CD4-positive, CD25-positive, alpha-beta regulatory T cell (primary cell): ENCODE measurements at places on chromosomes 3 and 15. TPM values are rescaled to one million over a fixed set of nuclear protein-coding genes. Genes with fewer than 3 reads are reported as not detected.

The P2RY1 gene
- 0.57 TPM for total RNA-seq

The CFAP100 gene
- not detected for total RNA-seq

The LRRC58 gene
- total RNA-seq, result 15.8 TPM

The SAMD7 gene
- not detected for total RNA-seq

The LRRC49 gene
- total RNA-seq, result not detected

DNA sequence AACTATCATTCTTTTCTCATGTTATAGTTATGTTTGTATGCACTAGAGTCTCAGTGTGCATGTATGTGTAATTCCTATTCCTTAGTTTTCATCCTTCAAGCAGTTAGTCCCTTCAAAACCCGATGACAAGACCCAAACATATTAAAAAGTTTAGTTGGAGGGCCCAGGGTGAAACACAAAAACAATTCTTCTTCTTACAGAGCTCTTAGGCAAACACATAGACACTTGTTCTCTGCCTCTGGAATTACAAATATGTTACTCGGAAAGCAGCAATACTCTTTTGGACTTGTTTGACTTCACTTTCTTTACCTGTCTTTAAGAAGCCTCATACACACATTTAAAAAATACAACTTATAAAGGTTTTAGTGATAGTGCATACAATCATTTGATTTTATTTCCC, 763 bp upstream of the CNTN6 start:
- H3K4me1 ChIP-seq, result no peaks in the 10 kb centered on the region
- H3K27ac ChIP-seq, result no peak overlapping the region
- H3K27me3 ChIP-seq, result no peaks in the 10 kb centered on the region
- no peak overlapping the region for H3K4me3 ChIP-seq
- no peak for DNase-seq

DNA sequence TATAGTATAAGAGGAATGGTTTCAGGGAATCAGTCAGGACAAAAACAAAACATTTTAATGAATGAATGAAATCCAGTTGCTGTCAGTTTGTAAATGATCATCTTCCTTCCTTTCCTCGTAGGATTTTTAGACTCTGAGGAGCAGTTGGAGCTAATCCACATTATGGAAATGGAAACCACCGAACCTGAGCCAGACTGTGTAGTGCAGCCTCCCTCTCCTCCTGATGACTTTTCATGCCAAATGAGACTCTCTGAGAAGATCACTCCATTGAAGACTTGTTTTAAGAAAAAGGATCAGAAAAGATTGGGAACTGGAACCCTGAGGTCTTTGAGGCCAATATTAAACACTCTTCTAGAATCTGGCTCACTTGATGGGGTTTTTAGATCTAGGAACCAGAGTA, 3.1 kb downstream of the TIPARP start:
- H3K4me3 ChIP-seq, result peak overlapping the region; percentile 96
- no peak overlapping the region for H3K27ac ChIP-seq
- peaks cover 67% of the 10 kb centered on the region for H3K4me1 ChIP-seq

DNA sequence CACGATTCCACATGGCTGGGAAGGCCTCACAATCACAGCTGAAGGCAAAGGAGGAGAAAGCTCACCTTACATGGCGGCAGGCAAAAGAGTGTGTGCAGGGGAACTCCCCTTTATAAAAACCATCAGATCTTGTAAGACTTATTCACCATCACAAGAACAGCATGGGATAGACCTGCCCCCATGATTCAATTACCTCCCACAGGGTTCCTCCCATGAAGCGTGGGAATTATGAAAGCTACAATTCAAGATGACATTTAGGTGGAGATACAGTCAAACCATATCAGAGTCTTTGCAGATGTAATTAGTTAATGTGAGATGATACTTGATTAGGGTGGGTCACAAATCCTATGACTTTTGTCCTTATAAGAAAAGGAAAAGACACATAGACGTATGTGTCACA, 688.9 kb downstream of the GBE1 start:
- no peak overlapping the region for H3K27ac ChIP-seq
- H3K36me3 ChIP-seq, result no peaks in the 10 kb centered on the region
- no peak for DNase-seq

DNA sequence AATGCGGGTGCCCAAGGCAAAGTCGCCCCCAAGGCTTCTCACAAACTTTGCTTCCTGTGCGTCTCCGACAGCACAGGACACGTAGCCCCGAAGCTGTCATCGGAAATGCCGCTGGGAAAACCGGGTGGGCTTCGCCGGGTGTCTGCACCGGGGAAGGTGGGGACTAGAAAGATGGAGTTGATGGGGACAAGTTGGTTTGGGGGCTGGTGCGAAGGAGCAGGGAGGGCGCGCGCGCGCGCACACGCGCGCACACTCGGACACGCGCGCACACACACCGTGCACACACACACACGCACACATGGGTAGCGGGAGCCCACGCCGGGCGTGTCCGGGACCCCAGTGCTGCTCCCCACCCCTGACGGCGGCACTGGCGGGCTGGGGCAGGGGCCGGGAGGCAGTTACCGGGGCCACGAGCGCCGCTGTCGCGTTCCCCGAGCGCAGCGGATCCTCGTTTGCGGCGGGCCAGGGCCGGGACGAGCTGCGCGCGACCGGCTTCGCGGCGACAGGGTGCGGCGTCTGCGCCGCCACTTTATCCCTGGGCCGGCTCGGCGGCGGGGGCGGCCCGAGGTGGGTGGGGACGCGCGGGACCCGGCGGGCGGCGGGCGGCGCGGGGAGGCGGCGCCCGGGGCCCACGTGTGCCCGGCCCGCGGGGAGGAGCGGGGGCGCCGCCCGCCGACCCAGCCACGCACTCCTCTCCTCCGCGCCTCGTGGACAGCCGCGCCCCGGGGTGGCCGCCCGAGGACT, 539 bp upstream of the MGLL start:
- H3K27ac ChIP-seq, result no peak overlapping the region
- H3K36me3 ChIP-seq, result no peaks in the 10 kb centered on the region
- peak; percentile 10 for DNase-seq
- peaks cover 5% of the 10 kb centered on the region for H3K4me1 ChIP-seq
- peaks cover 27% of the 10 kb centered on the region for H3K27me3 ChIP-seq

GRCh38 chr15:101048176-101048575, 129.0 kb downstream of the LRRK1 start:
- H3K27ac ChIP-seq, result no peak overlapping the region
- no peak overlapping the region for H3K4me3 ChIP-seq
- H3K4me1 ChIP-seq, result no peaks in the 10 kb centered on the region
- DNase-seq, result no peak
- H3K27me3 ChIP-seq, result no peaks in the 10 kb centered on the region
- no peaks in the 10 kb centered on the region for H3K36me3 ChIP-seq

DNA sequence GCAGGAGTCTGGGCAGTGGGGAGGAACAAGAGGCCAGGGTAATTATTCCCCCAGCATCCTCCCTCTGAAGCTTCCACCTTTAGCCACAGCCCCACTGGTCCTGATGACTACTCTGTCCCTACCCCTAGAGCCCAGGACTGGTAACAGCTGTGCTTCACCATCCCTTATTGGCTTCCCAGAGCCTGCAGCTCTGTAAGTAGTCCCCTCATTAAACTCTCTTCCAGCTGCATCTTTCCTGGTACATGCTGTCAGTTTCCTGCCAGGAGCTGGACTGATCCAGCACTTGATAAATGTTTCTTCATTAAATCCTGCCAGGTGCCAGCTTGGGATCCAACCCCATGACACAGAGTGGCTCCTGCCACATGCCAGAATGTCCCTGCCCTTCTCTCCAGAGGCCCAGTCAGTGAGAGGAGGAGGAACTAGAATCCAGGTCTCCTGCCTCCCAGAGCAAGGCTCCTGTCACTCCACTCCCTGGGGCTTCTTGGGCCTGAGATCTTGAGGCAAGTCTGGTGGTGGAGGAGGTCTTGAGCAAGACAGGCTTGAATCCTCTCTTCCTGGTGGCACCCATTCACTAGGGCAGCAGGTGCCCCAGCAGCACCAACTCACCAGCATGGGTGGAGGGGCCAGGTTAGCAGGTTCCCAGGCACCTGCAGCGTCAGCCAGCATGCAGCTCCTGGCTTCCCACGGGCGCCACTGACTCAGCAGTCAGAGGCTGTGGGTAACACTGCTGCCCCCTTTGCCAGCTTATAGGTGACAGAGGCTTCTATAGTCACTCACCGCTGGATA, 27.6 kb downstream of the FBXW12 start:
- H3K36me3 ChIP-seq, result no peaks in the 10 kb centered on the region
- no peak overlapping the region for H3K27ac ChIP-seq
- DNase-seq, result no peak
- no peak overlapping the region for H3K4me3 ChIP-seq
- peaks cover 3% of the 10 kb centered on the region for H3K27me3 ChIP-seq

GRCh38 chr3:53709256-53709655, 137.0 kb downstream of the CHDH start:
- no peaks in the 10 kb centered on the region for H3K27me3 ChIP-seq
- H3K36me3 ChIP-seq, result no peaks in the 10 kb centered on the region
- H3K4me1 ChIP-seq, result peaks cover 4% of the 10 kb centered on the region
- H3K4me3 ChIP-seq, result no peak overlapping the region
- no peak for DNase-seq
- no peak overlapping the region for H3K27ac ChIP-seq
